ENCODE measurements at places on chromosomes 1 and 21. TPM values are rescaled to one million over a fixed set of nuclear protein-coding genes. Genes with fewer than 3 reads are reported as not detected.

DNA sequence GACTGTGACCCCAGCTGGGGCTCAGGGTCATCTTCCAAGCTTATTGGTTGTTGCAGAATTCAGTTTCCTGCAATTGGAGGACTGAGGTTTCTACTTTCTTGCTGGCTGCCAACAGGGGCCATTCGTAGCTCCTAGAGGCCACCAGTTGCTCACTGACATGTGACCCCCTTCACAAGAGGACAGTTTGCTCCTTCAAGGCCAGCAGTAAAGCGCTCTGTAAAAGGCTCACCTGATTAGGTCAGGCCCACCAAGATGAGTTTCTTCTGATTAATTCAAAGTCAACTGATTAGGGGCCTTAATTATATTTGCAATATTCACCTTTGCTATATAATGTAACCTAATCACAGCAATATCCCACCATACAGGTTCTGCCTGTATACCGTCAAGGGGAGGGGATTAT is 68.9 kb downstream of the SLC9A1 start:
- DNase-seq: no peak

DNA sequence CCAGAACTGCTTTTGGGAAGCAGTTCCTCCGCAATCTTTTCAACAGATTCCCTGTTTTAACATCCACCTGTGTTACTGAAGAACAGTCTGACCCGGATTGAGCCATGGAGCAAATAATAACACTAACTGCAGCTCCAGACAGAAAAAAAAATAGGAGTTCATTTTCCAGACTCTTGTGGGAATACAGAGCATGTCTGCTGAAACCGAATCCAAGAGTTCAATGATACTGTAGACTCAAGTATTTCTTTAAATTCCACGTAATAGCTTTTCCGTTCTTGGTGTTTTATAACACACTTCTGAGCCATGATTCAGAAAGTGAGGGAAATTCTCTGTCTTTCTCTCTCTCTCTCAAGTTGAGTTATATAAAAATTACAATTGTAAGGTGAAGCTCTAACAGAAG is 60.6 kb downstream of the DDAH1 start:
- no peak for DNase-seq

DNA sequence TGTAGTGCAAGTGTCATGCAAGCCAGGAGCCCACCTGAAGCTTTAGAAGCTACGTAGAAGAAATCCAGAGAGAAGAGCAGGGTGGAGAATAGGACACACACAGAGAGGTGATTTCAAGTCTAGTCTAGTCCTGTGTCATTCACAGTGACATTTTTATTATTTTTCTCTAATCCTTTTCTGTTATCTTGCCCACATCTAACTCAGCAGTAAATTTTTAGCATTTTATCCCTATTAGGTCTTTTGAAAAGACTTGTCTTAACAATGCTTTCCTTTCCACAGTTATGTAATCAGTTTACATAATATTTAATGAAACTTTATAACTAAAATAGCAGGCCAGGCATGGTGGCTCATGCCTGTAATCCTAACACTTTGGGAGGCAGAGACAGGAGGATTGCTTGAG is 198.6 kb downstream of the ADGRL2 start:
- DNase-seq: no peak

DNA sequence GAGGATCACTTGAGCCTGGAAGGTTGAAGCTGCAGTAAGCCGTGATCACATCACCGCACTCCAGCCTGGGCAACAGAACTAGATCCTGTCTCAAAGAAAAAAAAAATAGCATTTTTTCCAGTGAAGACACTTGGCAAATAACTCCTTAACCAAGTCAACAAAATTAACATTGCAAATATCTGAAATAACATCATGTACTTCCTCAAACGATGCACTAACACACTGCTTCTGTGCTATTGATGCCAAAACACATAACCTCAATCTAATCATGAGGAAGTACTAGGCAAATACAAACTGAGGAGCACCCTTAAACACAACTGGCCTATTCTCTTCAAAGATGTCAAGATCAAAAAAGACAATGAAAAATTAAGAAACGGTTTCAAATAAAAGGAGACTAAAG is 32.3 kb downstream of the PABPC4 start:
- DNase-seq: no peak

GRCh38 chr21:43268086-43268803 is 99.4 kb downstream of the CRYAA start:
- no peak for DNase-seq

DNA sequence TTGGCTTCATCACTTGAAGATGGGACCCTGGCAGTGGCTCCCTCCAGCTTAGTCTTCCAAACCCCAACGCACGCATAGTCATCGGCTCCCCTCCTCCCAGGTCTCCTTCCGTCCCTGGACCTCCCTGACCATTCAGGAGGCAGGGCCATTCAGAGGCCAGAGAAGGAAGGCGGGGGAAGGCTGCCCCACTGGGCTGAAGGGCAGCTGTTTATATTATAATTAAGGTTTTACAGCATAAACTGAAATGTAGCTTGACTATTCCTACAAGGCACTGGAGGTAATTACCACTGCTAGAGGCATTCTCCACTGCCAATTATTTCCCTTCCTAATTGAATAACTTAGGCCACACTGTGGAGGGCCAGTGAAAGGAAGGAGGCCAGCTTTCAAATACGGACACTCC is 170.6 kb upstream of the PROX1 start:
- no peak for DNase-seq

- DNase-seq: no peak
Observed at GRCh38 chr1:70204600-70204999, 779 bp downstream of the LRRC40 start.

- DNase-seq: no peak
Observed at GRCh38 chr1:145916745-145917144, 1.8 kb downstream of the PEX11B start.

DNA sequence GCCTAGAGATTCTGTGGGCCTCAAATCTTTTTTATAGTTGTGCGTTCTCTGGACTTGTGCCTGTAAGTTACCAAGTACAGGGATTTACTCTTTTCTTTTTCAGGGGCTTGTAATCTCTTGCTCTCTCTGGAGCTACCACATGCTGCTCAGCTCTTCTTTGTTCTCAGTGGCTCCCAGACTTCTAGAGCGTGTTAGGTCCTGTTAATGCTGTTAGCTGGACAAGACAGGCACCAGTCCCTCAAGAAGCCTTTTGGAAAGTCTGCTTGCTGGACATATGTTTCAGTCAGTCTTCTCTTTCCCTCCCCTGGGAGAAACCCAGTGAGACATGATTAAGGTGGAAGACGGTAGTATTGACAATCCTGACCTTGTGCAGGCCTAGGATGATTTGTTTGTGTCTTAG is 29.4 kb downstream of the KCNK2 start:
- no peak for DNase-seq

GRCh38 chr21:39178421-39178820 is 4.8 kb downstream of the PSMG1 start:
- DNase-seq: no peak

The MPL gene
- not detected for total RNA-seq

The SERINC2 gene
- total RNA-seq: 6.7 TPM

The NUAK2 gene
- 5.4 TPM for total RNA-seq

The BCAN gene
- not detected for total RNA-seq

The HAPLN2 gene
- total RNA-seq: not detected

The ZZZ3 gene
- total RNA-seq: 78.7 TPM

The CFHR3 gene
- total RNA-seq: 0.28 TPM

The TSPEAR gene
- not detected for total RNA-seq

The KCNA3 gene
- 3.1 TPM for total RNA-seq
